Stimulated activated CD8-positive, alpha-beta memory T cell treated with anti-CD3 and anti-CD28 coated beads, Interleukin-15, amount 100 ng/mL, for 4 hours (primary cell): ENCODE measurements at places on chromosomes 1 and 21.

DNA sequence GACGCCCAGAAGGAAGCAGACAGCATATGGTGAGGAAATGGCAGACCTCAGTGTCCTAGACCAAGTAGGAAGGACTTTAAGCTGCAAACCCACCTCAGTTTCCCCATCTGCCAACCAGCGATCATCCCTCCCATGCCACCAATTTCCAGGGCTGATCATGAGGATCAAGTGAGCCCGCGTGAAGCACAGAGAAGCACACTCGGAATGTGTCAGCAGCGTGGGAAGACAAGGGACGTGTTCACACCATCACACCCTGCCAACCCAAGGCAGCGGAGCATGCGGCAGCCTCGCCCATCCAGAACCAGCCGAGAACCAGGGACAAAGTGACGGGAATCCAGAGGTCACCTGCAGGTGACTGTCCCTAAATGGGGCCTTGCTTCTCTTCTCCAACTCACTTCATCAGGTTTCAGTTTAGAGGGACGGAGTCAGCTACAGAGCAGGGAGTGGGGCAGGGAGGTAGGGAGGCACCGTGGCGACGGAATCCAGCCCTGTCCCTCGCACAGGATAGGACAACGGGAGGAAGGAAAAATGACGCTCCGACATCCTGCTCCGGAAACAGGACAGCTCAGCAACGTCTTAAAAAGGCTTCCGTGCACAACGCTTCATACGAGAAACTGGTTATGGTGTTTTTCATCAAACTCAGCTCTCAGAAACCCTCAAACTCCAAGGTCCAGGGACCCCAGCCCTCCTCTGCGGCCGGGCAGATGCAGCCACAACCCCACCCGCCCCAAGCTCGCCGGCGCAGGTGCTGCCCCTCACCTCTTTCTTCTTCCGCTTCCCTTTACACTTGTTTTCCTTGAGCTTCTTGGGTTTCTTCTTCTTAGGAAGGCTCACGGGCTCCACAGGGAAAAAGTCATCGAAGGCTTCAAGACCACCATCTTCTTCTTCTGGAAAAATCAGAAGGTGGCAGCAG, 12.5 kb downstream of the CHD5 start:
- no peak for DNase-seq

DNA sequence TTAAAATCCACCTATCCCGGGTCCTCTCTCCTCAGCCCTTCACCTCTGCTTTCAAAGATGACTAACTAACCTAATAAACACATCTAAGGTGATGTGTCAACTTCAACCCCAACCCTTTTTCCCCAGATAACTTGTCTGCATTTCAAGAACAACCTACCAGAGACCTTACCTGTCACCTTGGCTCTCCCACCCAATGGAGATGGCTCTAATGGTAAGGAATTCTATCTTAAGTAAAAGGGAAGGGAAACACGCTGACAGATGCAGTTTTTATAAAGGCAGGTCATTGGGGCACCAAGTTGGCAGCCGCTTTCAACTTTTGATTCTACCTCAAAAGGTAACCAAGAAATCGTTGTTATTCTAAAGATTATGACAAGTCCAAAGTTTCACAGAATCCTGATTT, 37.6 kb downstream of the MRPL39 start:
- no peak for DNase-seq

GRCh38 chr1:23029337-23029736, 10.1 kb downstream of the KDM1A start:
- DNase-seq, result no peak

GRCh38 chr21:36807422-36807928, 108.6 kb downstream of the SIM2 start:
- no peak for DNase-seq

GRCh38 chr1:38677311-38677710, 182.3 kb downstream of the RRAGC start:
- no peak for DNase-seq

DNA sequence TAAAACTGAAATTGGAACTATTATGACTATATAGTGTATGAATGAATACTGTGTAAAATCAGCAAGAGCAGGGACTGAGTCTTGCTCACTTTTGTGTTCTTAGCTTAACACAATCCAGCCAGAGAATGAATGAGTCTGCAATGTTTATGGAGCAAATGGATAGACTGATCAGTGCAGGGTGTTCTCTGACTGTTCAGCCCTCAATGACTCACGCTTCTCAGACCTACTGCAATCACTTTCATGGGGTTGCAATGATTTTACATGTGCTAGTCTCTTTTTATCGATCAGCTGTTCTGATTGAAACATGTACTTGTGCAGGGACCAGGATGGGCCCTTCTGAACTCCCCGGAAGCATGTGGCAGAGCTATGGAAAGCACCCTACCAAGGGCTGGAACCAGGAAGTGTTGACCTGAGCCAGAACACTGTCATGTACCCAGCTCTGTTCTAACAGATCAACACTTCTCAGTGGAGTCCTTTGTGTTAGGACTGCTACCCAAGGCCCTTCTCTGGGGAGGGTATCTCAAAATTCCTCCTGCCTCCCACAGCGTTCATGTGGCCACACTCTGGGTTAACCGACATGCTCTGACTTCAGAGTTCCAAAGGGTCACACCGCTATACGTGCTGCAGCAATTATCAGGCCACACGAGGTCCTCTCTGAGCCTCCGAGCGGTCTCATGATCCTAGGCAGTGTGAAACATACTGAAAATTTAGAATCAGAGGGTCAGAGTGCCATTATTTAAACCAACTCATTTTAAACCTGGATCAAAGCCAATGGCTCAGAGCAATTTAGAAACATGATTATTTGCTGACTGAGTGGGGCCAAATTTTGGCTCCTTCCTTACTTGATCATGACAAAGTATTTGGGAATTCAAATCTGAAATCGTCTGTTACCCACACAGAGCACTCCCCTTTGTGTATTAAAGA, 35.2 kb downstream of the GRIK1 start:
- DNase-seq, result no peak

DNA sequence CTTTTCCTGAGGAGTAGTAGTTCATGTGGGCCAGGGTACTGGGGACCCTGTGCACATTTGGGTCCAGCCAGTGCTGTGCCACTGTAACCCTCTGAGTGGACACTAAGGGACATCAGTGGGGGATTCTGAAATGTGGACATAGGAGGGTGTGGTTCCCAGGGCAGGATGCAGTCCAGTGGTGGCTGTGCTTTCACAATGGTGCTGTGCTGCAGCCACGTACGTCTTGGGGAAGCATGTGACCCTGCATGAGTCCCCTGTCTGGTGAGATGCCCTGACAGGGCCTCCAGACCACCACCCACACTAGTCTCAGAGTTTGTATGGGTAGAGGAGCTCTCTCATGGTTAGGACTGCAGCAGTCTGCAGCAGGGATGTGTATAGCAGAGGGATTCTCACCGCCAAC, 37.8 kb upstream of the WNT2B start:
- DNase-seq, result no peak

DNA sequence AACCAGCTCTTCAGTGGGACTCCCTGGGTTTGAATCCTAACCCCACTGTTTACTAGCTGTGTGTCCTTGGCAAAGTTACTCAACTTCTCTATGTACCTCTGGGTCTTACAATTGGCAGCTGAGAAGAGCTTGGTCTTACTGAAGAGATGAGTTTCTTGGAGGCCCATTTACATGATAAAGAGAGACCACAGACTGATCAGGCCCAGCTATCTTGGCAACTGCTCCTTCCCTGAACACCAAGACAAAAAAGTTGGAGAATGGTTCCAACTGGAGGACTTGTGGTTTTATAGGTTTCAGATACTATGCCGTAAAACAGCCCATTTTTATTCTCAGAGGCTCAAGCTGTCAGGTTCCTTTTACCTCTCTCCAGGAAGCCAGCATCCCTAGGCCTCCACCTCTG, 24.8 kb upstream of the CNIH3 start:
- DNase-seq, result no peak

GRCh38 chr21:29751473-29752185, 188.2 kb downstream of the GRIK1 start:
- DNase-seq, result no peak

DNA sequence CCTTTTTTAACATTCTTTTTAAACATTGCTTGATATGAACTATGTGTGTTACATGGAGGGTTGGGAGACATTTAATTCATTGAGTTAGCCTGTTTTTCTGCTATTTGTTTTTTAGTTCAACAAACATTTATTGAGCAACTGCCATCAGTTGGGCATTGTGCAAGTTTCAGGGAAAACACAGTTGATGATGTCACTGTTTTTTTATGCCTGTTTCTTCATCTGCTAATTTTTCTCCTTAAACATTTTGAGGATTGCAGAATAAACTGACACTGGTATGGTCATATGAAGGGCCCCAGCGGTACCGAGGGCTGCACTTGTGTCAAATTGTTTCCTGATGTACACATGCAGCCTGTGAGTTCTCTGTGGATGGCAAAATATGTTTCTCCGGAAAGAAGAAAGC, 253.0 kb downstream of the FGGY start:
- no peak for DNase-seq

GRCh38 chr1:229117664-229118300, 153.1 kb upstream of the RAB4A start:
- DNase-seq, result no peak

- no peak for DNase-seq
These were observed 480.0 kb upstream of the PKN2 start for GRCh38 chr1:88204111-88204510.

DNA sequence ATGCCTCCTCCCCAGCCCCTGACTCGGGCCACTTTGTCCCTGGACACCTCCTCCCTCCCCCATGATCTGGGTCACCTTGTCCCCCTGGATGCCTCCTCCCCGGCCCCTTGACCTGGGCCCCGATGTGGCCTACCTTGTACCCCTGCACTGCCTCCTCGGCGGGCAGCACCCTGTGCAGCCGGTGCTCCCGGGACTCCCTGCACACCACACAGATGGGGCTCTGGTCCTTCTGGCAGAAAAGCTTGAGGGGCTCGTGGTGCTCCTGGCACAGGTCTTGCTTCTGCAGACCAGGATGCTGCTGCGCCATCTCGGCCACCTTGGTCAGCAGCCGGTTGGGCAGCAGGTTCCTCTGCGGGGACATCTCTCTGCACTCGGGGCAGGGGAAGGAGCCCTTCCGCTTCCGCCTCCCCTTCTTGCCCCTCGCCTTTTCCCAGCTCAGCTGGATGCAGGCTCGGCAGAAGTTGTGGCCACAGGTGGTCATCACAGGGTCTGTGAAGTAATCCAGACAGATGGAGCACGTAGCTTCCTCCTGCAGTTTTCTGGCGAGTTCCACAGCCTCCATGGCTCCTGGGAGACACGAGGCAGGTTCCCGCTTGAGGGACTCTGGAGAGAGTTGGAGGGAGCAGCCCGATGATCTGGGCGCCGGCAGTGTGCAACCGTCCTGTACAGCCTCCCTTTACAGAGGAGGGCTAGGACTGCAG, 2.0 kb downstream of the TRIM17 start:
- no peak for DNase-seq

DNA sequence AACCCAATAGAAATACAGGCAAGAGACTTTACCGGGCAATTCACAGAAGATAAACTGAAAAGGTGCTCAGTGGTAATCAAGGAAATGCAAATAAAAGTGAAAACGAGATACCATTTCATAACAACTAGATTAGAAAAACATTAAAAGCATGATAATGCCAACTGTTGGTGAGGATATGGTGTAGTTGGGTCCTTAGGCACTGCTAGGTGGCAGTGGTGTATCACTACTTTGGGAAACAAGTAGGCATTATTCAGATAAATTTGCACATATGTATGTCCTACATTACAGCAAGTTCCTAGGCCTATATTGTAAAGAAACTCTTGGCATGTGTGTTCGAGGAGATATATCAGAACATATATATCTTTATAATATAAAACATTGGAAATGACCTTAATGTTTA, 31.0 kb downstream of the AZIN2 start:
- no peak for DNase-seq

GRCh38 chr1:25066256-25066655, 136.2 kb upstream of the RUNX3 start:
- no peak for DNase-seq

DNA sequence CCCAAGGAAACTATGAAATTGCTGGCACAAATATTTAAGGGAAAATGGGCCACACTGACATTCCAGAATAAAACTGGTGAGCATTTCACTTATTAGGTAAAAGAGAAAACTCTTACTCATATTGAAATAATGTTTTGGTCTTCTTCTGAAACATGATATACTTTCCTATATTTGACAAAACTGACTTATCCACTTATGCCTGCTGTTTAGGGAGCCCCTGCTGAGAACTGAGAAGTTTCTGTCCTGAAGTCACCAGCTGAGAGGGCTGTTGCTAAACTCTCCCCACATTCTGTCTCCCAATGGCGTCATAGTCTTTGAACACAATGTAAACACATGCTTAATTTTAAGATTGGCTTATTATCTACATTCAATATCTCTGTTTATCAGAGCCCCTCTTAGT, 46.8 kb upstream of the ZC3H11B start:
- no peak for DNase-seq

DNA sequence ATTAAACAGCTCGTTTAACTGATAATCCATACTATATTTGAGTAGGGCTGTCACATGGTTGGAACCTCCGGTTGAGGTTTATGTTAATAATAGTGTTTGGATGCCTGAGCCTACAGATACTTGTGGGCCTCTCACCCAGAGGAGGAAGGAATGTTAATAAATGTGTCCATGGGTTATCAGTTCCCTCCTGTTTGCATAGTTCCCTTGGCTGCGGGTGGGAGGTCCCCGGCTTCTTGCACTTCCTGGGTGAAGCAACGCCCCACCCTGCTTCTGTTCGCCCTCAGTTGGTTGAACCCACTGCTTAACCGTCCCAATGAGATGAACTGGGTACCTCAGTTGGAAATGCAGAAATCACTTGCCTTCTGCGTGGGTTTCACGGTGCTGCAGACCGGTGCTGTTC, 23.6 kb upstream of the GBP1 start:
- DNase-seq, result no peak

DNA sequence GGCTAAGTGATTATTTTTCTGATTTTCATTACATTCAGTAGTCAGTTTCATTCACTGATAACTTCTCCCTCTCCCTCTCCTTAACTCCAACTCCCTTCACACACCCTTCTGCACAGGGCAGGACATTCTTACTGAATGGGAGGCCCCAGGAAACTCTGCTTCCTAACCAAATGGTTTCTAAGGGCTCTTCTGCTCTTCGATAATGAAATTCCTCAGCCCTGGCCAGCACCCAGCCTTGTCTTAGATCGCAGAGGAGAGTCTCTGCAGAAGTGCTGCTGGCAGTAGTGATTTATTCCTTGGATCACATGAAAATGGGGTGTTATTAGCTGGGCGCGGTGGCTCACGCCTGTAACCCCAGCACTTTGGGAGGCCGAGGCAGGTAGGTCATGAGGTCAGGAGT, 16.4 kb downstream of the PLEKHM2 start:
- no peak for DNase-seq

DNA sequence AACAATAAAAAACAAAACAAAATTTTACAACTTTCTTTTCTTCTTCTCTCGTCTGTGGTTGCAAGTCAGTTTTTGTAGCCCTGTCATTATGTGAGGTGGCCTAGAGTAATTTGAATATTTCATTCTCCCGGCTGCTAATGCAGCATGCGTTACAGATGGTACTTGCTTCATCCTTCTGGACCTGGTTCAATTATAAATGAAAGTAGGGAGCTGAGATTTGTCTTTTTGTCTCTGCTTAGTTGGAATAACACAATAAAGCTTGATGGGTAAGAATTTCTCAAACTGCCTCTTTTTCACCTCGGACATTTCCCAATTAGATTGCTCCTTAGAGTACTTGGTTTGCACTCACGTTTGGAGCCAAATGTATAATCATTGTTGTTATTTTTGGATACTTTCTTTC, 201.6 kb downstream of the PBX1 start:
- DNase-seq, result no peak

GRCh38 chr1:227776331-227776771, 39.1 kb upstream of the PRSS38 start:
- no peak for DNase-seq
